ENCODE measurements at places on chromosomes 12 and 14.
A peak's percentile ranks its signal among the peaks of the same experiment; 100 is the strongest.

DNA sequence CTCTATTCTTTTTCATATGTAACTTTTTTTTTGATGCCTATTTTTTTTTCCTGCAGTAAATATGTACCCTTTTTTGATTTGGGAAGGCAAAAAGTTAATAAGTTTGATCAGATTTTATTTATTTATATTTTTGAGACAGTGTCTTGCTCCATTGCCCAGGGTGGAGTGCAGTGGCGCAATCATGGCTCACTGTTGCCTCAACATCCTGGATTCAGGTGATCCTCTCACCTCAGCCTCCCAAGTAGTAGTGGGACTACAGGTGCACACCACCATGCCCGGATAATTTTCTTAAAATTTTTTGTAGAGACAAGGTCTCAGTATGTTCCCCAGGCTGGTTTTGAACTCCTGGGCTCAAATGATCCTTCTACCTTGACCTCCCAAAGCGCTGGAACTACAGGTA lies 79.1 kb downstream of the HEATR5A start:
- DNase-seq = no peak

DNA sequence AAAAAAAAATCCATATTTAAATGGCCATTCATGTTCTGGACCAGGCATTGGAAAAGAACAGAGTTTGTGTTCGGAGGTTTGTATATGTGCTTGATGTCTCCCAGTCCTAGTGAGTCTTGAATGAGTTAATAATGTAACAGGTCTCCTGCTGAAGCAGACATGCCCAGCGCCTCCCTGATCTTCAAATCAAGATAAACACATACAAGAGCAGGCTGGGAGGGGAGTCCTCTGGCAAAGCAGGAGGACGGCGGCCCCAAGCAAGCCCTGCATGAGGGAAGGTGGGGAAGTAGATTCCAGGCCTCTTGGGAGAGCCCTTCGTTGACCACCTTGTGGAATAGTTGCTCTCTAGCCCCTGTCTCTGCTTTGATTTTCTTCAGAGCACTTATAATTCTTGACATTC lies 156.3 kb downstream of the ZFP36L1 start:
- no peak for DNase-seq

DNA sequence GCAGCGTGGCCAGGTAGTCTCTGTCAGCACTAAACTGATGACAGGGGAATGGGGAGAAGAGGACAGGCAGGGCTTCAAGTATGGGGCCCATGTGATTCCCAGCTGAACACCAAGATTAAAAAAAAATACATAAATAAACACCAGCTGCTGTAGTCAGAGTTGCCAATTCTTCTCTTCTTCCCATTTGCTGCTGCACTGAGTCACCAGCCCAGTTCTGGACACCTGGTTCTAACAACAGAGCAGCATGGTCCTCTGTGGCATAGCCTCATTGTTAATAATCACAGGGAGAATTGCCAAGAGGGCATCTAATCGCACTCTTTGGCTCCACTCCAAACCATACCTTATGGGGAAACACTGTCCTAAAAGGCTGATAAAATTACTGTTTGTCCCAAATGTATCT lies 15.1 kb downstream of the PPM1H start:
- DNase-seq = no peak

DNA sequence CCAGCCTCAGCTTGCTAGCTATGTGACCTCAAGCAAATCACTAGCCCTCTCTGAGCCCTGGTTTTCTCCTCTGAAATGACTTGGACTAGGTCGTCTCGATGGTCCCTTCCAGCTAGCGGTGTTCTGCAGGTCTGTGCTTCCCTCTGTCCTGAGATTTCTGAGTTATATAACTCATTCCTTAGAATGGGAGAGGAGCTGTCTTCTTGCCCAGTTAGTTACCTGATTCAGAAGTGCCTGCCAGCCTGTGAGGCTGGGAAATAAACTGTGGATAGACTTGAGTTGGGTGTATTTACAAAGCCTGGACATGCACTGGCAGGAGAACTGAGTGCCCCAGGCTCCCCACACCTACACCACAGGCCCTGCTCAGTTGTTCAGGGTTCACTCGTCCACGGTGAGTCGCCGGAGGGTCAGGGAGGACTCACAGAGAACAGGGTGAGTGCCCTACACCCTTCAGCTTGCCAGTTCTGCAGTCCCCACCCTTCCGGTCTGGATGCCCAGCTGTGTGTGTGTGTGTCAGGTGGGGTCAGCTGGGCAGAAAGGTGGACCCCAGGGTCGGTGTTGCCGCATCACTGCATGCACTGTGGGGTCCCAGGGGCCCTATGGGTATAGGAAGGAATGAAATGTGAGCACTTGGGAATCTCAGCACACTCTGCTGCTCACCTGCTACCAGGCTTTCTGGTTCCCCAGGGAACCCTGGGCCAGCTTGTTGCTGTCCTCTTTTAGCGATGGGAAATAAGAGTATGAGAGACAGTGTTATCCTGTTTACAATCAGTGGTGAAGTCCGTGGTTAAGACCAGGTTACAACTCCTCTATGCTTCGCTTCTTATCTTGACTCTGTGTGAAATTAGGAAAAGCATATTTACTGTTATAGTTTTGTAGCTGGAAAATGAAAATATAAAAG lies 348.2 kb downstream of the DPF3 start:
- no peak for DNase-seq

- no peak for DNase-seq
Measured at GRCh38 chr14:89327771-89328212, 89.2 kb downstream of the FOXN3 start.

DNA sequence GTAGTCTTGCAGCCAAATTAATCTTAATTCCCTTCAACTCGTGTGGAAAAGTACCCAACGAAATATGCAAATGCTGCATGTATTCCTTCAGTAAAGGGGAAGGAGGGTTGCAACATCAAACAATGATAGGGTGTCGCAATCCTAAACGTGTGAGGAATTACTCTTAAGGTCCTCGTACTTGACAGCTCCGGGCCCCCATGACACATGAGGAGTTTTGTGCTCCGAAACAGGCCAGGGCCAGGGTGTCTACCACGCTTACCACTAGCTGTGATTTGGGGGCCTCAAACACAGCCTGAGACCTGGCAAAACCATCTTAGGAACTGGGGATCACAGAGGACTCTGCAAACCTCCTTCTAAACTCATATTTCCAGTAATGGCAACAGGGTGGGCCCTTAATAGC lies 20.4 kb downstream of the FOS start:
- DNase-seq = peak; percentile 96

DNA sequence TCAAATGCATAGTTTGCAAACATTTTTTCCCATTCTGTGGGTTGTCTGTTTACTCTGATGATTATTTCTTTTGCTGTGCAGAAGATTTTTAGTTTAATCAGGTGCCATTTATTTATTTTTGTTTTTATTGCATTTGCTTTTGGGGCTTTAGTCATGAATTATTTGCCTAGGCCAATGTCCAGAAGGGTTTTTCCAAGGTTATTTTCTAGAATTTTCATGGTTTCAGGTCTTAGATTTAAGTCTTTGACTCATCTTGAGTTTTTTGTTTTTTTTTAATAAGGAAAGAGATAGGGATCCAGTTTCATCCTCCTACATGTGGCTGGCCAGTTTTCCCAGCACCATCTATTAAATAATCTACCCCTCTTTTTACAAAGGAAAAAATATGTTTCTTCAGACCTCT lies 57.2 kb upstream of the TMEM260 start:
- no peak for DNase-seq

GRCh38 chr12:23039834-23040233 lies 414.9 kb downstream of the ETNK1 start:
- DNase-seq = no peak

GRCh38 chr12:19963972-19964371 lies 404.4 kb upstream of the PDE3A start:
- DNase-seq = no peak

DNA sequence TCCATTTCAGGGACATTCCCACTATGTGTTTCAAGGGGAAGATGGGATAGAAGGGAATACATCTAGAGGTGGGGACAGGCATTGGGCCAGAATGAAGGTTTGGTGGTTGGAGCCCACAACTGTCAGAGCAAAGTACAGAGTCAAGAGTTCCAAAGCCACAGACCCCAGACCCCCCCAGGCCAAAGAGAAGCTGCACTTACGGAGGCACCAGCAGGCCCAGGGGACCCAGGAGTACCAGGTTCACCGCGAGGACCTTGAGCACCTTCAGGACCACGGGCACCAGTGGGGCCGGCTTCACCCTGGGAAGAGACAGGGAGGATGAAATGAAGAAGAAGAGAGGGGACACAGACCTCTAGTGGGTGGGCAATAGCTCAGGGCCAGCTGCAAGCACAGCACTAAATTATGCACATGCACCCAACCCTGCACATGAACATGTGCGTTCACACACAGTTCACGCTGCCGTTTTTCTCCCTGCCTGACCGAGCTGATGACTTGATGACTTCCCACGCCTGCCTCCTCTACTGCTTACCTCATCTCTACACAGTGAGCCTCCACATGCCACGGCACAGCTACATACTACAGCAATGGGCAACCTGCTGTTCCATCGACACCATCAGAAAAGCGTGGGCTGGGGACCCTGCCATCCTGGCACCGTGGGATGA lies 16.7 kb downstream of the COL2A1 start:
- no peak for DNase-seq

DNA sequence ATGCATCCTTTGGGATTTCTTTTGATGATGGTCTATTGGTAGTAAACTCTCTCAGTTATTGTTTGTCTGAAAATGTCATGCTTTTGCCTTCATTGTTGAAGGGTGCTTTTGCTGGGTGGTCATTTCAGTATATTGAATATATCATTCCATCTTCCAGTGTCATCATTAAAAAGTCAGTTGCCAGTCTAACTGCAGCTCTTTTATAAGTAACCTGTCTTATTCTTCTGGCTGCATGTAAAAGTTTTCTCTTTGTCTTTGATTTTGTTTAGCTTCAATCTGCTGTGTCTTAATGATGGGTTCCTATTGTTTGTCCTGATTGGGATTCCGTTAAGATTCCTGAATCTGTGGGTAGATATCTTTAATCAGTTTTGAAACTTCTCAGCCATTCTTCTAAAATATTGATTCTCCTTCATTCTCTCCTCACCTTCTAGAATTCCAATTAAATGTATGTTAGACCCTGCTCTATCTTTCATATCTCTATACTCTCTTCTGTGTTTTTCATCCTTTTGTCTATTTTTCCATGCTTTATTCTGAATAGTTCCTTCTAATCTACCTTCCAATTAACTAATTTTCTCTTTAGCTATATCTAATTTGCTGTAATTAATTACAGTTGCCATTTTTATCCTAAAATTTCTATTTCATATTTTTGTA lies 6.4 kb downstream of the OAS1 start:
- DNase-seq = no peak

- DNase-seq = no peak
Measured at GRCh38 chr14:31566456-31566855, 5.3 kb downstream of the NUBPL start.

- no peak for DNase-seq
Measured at GRCh38 chr14:52391881-52392615, 77.9 kb downstream of the PTGER2 start.

DNA sequence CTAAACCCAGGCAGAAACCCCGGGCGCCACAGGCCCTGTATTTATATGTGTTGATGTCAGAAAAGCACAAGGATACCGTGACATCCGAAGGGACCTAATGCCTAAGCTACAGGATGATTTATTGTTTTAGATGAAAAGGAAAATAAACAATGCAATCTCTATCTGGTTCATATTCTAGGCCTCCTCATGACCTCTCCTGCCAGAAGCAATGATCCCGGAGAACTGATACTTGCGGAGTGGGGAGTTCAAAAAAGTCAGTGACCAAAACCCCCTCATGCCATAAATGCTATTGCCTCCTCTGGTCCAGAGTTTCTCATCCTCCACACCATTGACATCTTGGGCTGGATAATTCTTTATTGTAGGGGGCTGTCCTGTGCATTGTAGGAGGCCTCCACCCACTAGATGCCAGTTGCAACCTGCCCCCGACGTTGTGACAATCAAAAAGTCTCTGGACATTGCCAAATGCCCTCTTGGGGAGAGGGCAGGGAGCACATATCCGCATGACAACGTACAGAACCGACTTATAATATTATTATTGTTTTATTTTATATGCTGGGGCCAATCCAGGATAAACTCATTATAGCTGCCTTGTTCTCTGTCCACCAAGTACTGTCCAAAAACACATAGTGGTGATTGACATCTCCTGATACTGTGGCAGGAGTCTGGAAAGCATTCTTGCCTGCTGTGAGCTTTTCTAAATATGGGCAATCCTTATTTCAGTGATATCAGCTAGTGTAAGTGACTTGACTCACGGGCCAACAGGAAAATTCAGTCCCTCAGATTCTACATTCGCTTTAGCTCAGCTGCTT lies 1.1 kb upstream of the CSRP2 start:
- DNase-seq = no peak

- no peak for DNase-seq
Measured at GRCh38 chr14:38290601-38291188, 34.8 kb upstream of the CLEC14A start.

- no peak for DNase-seq
Measured at GRCh38 chr12:102497743-102498142, 17.4 kb upstream of the IGF1 start.

DNA sequence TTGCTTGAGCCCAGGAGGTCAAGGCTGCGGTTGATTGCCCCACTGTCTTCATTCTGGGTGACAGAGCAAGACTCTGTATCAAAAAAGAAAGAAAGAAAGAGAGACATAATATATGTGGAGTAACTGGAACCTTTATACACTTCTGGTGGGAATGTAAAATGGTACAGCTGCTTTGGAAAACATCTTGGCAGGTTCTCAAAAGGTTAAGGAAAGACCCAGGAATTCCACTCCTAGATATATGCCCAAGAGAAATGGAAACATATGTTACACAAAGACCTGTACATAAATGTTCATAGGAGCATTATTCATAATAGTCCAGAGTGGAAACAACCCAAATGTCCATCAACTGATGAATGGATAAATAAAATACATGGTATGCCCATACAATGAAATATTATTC lies 7.2 kb downstream of the RBMS2 start:
- no peak for DNase-seq

GRCh38 chr14:105840266-105841021 lies 314.1 kb downstream of the TMEM121 start:
- no peak for DNase-seq

DNA sequence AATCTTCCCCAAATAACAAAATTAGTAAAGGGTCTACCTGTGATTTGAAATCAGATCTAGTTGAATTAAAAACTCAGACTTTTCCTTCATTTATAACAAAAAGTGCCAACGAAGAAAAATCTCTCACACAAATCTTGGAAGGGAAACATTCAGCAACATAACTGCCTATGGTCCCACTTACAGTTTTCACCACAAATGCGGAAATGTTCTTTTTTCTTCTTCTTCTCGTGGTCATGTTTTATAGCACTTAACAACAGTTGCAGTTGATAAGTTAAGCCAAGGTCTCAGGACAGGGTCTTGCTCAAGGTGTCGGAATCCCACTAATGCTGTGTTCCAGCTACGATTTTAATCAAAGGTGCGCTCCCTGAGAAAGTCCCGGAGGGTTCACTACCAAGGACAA lies 10.1 kb downstream of the RNASE6 start:
- peak; percentile 50 for DNase-seq

Measured in CD14-positive monocyte (primary cell).